ENCODE measurements at places on chromosomes 3 and 15.

DNA sequence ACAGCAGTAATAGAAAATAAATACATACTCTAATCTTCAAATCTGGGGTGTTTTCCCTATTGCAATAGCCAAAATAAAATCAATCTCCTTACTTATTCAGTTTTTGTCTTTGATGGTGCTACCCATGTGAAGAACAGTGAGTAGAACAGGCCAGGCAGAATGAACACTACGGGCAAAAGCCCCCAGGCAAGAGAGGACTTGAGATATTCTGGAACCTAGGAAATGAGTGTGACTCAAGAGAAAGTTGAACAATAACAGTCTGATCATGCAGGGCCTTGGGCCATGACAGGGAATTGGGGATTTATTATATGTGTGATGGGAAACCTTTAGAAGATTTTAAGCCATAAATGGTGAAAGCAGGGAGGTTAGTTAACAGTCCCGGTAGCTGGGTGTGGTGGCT is 14.0 kb upstream of the DUT start:
- no peak for DNase-seq

GRCh38 chr3:134666885-134667284 is 16.1 kb upstream of the KY start:
- DNase-seq = no peak

DNA sequence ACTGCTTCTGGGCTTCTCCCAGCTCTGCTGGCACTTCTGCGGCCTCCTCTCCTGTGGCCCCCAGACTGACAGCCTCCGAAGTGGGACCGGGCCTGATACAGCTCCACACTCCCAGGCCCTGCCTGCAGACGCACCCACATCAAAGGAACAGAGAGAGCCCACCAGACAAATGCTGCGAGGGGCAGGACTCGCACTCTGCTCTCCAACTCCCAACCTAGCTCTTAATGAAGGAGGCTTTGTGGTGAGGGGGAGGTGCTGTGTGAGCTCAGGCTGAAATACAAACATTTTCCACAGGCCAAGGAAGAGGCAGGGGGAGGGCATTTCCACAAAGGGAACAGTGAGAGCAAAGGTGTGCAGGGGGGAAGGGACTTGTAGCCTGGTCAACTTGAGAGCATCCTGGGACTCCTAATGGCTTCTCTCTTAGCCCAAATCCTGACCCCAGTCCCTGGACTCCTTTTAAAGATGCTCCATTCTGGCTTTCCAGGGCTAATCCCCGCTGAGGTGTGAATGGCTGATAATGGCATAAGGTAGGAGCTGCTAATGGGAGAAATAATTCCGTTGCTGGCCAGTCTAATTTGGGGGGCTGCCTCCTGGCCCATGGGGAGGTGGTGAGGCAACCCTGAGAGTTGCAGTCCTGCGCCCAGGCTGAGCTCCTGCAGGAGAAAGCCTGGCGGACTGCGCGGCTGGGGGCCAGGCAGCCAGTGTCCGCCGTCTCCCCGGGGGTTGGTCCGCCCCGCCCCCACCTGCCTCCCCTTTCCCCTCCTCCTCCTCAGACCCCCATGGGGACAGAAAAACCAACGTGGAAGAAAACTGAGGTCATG is 9.6 kb downstream of the LINGO1 start:
- peak; percentile 48 for DNase-seq

DNA sequence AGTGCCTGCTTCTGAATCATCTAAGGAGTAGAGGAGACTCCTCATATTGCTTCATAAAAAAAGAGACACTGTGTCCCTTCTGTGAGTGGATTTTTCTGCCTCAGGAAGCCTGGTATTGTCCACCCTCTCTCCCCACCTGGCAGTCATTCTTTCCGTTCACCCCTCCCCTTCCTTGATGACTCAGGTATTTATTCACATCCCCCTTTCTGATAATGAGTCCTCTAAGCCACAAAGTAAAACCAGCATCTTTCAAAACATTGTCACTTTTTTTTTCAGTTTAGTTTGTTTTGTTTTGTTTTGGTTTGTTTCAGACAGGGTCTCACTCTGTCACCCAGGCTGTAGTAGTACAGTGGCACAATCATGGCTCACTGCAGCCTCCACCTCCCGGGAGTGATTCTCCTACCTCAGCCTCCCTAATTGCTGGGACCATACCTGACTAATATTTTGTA is 65.2 kb upstream of the UBE2E1 start:
- DNase-seq = no peak

GRCh38 chr15:48144889-48145288 is 24.1 kb downstream of the SLC24A5 start:
- no peak for DNase-seq

- no peak for DNase-seq
Observed at GRCh38 chr3:148852271-148852992, 12.7 kb upstream of the CPA3 start.

GRCh38 chr15:50246631-50247030 is 18.9 kb downstream of the HDC start:
- DNase-seq = no peak

DNA sequence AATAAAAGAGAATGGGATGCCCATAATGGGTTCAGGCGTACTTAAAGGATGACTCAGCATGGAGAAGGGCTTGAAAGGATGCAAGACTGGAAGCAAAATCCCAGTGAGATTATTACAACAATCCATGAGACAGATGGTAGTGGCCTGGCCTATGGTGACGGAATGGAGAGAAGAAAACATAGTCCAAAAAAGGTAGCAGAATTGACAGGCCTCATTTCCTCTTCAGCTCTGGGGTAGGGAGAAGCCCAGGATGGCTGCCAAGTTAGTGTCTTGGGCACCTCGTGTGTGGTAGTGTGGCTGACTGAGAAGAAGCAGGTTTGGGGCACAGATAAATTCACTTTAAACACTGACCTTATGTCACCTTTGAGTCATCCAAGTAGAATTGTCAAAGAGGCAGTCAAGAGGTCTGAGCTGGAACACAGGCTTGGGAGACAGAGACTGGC is 18.1 kb downstream of the MB21D2 start:
- DNase-seq = no peak

GRCh38 chr3:78337801-78338211 is 1297.9 kb downstream of the ROBO2 start:
- DNase-seq = no peak

GRCh38 chr3:129609591-129610182 is 3.2 kb upstream of the PLXND1 start:
- DNase-seq = no peak

DNA sequence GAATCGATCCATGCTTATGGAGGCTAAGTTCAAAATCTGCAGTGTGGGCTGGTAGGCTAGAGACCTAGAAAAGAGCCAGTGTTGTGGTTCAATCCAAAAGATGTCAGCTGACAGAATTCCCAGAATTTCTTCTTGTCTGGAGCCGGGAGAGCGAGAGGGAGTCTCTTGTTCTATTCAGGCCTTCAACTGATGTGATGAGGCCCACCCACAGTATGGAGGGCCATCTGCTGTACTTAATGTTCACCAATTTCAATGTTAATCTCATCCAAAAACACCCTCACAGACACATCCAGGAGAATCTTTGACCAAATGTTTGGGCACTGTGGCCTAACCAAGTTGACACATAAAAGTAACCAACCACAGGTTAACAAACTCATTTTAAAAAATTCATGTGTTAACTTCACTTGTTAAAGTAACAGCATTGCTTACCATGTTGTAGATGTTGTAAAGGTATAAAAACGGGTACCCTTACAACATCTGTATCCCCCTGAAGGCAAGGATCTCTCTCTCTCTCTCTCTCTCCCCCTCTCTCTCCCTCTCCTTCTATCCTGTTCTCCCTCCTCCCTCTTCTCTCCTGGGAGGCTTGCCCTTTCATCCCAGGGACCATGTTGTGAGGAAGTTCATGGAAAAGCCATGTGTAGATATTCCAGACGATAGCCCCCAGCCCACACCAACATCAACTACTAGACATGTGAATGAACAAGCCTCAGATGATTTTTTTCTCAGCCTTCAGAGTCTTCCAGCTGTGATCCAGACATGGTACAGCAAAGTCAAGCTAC is 66.4 kb upstream of the CHD2 start:
- no peak for DNase-seq

DNA sequence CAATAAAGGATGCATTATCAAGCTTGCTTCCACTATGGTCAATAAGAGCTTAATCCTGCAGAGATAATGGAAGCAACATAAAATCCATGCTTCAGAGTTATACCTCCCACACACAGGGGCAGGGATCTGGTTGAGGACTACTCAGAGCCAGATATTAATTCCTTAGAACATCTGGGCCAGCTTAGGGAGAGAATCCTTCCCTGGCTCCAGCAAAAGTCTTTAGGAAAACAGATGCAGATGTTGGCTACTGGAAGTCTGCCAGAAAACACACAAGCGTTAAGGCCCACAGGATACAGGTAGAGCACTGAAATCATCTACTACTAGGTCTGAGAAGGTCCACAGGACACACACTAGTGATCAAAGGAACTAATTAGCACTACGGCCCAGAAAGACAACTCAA is 25.2 kb downstream of the TMEM202 start:
- no peak for DNase-seq

GRCh38 chr3:144003051-144003450 is 31.4 kb downstream of the DIPK2A start:
- DNase-seq = no peak

DNA sequence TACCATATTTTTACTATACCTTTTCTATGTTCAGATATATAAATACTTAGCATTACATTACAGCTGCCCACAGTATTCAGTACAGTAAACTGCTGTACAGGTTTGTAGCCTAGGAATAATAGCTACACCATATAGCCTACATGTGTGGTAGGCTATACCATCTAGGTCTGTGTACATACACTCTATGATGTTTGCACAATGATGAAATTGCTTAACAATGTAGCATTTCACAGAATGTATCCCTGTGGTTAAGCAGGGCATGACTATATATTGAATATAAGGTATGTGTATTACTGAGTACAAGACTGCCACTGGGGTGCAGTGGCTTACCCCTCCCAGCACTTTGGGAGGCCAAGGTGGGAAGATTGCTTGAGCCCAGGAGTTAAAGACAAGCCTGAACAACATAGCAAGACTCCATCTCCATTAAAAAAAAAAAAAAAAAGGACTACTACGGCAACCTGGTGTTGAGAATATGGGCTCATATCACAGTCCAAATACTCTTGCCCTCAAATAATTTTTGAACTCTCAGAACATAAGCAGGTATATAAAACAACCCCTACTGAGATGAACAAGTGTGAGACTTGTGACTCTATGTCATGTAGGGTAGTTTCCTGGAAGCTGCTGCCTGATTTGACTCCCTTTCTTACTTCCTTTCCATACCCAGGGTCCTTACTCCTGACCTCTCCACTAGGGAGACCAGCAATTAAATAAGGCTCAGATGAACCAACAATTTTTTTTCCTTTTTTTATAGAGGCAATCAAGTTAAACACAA is 4.8 kb downstream of the PPP1R14D start:
- no peak for DNase-seq

DNA sequence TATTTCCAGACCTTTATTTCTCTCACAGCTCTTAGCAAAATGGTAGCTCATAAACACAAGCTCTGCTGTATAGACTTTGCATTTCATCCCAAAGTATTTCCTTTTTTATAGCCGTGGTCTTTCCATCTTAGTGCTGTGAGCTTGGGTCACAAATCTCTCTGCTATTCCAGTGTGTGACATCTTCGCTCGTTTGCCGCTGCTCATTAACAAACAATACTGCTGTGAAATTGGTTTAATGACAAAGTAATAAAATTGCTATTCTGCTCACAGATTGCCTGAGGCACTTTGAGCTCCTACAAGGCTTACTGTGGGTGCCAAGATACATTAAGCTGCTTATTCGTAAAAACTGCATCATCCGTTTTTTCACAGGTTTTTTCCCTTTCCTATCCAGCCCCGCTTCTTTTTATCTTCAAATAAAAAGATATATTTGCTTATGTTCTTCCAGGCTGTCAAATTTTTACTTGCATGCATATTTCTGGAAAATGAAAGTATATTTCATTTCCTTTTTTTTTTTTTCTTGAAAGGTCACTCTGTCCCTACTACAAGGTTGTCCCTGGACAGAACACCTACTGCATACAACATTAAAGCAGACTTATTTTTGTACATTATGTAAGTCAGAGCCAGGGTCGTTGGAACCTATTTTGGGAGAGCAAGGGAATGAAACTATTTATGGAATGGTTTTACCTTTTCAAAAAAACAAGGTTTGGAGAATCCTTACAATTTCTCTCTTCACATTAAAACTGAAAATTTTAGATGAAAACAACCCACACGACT is 174.5 kb downstream of the MEIS2 start:
- peak; percentile 7 for DNase-seq

GRCh38 chr3:179113903-179114302 is 34.3 kb upstream of the PIK3CA start:
- no peak for DNase-seq

GRCh38 chr15:89095073-89095472 is 6.8 kb downstream of the ABHD2 start:
- DNase-seq = no peak

DNA sequence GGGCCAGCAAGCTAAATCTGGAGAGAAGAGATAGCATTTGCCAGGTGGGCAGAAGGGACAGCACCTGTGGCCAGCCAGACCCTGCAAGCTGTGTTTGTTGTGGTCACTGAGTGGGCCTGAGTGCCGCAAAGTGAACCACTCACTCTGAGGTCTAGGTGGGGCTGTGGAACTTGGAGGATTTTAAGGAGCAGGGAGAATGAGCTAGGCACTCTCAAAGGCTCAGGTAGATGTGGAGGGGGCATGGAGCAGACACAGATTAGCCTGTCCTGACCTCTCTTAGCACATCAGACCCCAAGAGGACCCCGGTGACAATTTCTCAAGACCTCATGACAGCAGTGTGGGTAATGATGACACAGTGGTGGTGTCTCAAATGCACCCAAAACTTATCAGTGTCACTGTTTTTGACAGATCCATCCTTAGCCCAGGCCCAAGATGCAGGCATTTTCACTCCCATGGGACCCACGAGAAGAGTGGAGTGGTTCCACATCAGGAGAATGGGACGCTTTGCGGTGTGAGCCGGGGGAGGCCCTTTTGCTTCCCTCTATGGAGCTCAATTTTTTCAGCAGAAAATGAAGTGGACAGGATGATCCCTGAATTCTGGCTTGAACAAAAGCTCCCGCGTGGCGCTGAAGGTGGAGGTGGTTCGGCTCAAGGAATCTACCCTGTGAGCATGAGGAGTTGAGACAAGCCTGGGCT is 43.8 kb upstream of the TLE3 start:
- no peak for DNase-seq

- DNase-seq = no peak
Observed at GRCh38 chr3:138443521-138444503, 9.4 kb downstream of the ESYT3 start.

GRCh38 chr15:65916664-65917406 is 47.5 kb downstream of the RAB11A start:
- DNase-seq = peak; percentile 1

DNA sequence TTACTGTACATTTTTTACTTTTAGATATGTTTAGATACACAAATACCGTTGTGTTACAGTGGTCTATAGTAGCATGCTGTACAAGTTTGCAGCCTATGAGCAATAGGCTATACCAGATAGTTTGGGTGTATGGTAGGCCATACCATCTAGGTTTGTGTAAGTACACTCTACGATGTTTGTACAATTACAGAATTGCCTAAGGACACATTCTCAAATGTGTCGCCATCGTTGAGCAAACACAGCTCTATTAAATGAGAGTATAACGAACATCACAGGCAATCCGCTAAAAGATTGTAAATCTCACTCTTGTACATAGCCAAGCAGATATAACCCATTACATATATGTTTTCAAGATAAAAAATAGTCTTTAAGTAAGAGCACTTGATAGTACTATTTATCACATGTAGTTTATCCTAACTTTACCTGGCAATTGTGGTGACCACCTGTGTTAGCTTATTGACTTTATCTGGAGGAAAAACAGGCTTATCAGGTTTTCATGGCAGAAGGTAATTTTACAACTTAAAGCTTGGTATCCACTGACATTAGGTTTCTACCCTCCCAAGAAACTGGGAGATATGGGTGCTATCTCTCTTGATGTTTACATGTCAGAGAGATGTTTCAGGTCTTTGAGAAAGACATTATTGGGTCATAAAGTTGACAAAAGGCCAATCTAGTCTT is 898.7 kb downstream of the NSUN3 start:
- no peak for DNase-seq

Data from NCI-H526 (cell line).